ENCODE measurements at places on chromosomes 1 and 21. TPM values are rescaled to one million over a fixed set of nuclear protein-coding genes. Genes with fewer than 3 reads are reported as not detected.

Gene SLC45A3
- 10.2 TPM for total RNA-seq

Gene FAM167B
- total RNA-seq: 13.7 TPM

Gene OR14K1
- not detected for total RNA-seq

Gene SERTAD4
- 2.3 TPM for total RNA-seq

Gene TCHHL1
- not detected for total RNA-seq

Gene UBR4
- total RNA-seq: 162 TPM

Gene CFAP74
- total RNA-seq: 0.23 TPM

Gene RRAGC
- total RNA-seq: 23.1 TPM

Gene LCE2B
- total RNA-seq: not detected

All from metanephros (tissue), 2 donors.